ENCODE measurements at places on chromosomes 3 and 15. TPM values are rescaled to one million over a fixed set of nuclear protein-coding genes. Genes with fewer than 3 reads are reported as not detected.

The PATL2 gene
- 0.11 TPM for total RNA-seq

The ETV5 gene
- total RNA-seq = 53.0 TPM

The PCSK6 gene
- total RNA-seq = 8.8 TPM

The GNAT1 gene
- not detected for total RNA-seq

The SLC28A2 gene
- total RNA-seq = not detected
